ENCODE measurements at places on chromosomes 7 and 10. TPM values are rescaled to one million over a fixed set of nuclear protein-coding genes. Genes with fewer than 3 reads are reported as not detected.

DNA sequence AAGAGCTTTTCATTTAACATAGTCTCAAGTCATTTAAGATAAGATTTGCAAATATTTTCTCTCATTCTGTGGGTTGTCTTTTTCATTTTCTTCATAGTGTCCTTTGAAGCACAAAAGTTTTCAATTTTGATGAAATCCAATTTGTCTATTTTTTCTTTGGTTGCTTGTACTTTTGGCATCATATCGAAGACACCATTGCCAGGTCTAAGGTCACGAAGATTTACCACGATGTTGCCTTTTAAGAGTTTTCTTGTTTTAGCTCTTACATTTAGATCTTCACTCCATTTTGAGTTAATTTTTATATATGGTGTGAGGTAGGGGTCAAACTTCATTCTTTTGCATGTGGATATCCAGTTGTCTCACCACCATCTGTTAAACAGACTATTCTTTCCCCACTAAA is 34.7 kb downstream of the TMEM270 start:
- no peaks in the 10 kb centered on the region for H3K36me3 ChIP-seq
- H3K27me3 ChIP-seq: no peaks in the 10 kb centered on the region
- no peak for DNase-seq
- H3K4me1 ChIP-seq: no peaks in the 10 kb centered on the region
- no peak overlapping the region for H3K4me3 ChIP-seq
- peak overlapping the region; percentile 3 for H3K27ac ChIP-seq

PIK3CG gene
- 2.4 TPM for total RNA-seq

DNA sequence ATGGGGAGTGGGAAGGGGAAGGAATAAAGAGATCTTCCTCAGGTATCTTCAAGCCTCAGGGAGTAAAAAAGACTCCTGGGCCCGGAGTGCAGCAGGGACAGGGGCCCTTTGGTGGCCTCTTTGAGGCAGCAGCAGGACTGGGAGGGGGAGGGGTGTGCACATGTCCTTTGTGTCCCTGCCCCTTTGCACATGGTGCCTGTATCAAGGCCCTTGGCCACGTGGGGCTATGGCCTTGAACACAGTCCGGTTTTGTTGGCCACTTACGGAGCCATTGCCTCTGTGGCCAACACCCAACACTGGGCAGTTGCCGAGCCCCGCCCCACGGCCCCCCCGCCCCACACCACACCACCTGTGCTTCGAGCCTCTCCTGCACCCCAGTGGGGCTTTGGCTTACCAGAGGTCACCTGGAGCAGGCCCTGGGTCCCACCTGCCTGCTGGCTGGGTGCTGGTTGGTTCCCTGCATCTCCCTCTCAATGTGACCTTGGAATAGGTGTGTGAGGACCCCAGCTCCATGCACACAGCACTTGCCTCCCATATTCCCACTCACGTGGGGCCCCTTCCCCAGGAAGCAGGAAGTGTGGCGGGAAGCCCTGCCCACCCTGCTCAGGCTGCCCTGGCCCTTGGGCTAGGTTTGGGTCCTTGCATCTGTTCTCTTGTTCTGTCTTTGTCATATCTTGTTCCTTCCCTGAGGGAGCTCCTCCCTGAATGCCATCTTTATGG is 5.4 kb downstream of the SAP25 start:
- H3K27me3 ChIP-seq: no peaks in the 10 kb centered on the region
- H3K36me3 ChIP-seq: no peaks in the 10 kb centered on the region
- no peak overlapping the region for H3K4me3 ChIP-seq
- H3K4me1 ChIP-seq: peaks cover 12% of the 10 kb centered on the region

GRCh38 chr10:76251841-76252671 is 820.6 kb downstream of the LRMDA start:
- no peaks in the 10 kb centered on the region for H3K4me1 ChIP-seq
- no peaks in the 10 kb centered on the region for H3K27me3 ChIP-seq
- H3K4me3 ChIP-seq: no peak overlapping the region
- H3K36me3 ChIP-seq: no peaks in the 10 kb centered on the region

DNA sequence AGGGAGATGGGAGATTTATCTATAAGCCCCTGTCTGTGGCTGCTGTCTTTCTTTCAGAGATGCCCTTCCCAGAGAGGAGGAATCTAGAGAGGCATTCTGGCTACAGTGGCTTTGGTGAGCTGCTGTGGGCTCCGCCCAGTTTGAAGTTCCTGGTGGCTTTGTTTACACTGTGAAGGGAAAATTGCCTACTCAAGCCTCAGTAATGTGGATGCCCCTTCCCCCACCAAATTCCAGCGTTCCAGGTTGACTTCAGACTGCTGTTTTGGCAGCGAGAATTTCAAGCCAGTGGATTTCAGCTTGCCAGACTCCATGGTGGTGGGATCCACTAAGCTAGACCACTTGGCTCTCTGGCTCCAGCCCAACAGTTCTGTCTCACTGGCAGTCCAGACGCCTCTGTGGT is 951.6 kb downstream of the CCSER2 start:
- DNase-seq: peak; percentile 85
- H3K27me3 ChIP-seq: no peaks in the 10 kb centered on the region
- no peak overlapping the region for H3K4me3 ChIP-seq
- no peaks in the 10 kb centered on the region for H3K36me3 ChIP-seq
- H3K4me1 ChIP-seq: peaks cover 14% of the 10 kb centered on the region

DNA sequence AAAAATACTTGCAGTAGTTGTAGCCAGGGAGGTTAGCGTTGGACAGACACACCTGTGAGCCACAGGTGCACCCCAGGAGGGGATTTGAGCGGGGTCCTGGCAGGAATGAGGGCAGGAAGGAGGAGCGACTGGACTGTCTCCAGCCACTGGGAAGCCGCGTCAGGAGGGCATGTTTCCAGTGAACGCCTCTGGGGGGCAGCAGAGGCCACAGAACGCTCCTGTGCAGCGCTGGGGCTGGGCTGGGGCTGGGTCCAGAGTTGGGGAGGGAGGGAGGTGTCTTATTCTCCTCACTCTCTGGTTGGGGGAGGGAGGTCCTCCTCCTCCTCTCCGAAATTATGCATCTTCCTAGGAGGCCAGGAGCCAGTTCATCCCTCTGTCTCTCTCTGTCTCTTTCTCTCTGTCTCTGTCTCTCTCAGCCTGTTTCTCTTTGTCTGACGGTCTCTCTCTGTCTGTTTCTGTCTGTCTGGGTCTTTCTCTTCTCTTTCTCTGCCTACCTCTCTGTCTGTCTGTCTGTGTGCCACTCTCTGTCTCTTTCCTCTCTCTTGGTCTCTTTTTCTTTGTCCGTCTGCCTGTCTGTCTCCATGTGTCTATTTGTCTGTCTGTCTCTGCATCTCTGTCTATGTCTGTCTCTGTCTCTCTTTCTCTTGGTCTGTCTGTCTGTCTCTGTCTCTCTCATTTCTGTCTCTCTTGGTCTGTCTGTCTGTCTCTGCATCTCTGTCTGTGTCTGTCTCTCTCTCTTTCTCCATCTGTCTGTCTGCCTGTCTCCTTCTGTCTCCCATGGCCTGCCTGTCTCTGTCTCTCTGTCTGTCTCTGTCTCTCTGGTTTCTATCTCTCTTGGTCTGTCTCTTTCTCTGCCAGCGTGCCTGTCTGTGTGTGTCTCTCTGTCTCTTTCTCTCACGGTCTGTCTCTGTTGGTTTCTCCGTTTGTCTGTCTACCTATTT is 9.9 kb upstream of the PSMG3 start:
- H3K27me3 ChIP-seq: no peaks in the 10 kb centered on the region
- H3K36me3 ChIP-seq: no peaks in the 10 kb centered on the region
- H3K4me1 ChIP-seq: peaks cover 3% of the 10 kb centered on the region

DNA sequence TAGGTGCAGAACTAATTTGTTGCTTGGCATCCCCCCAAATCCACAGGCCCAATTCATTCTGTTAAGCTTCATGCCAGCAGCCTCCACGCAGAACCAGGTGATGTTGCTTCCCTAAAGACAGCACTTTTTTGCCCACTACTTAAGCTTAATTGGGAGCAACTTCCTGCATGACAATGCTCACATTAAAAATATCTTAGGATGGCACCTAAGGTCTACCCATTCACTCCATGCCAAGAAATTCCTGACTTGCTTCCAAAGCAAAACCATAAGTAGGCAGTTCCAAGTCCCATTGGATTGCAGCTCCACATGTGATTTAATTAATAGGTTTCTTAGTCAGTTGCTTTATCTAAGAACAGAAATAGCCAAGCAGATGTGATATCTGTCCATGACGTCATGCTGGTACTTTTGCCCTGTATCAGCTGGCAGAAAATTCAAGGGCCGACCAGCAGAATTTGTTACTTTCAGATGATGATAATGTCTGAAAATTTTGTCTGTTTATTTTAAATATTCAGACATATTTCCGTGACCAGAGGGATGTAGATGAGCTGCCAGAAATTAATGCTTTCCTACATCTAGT is 325.5 kb downstream of the LHFPL3 start:
- H3K4me3 ChIP-seq: no peak overlapping the region
- no peaks in the 10 kb centered on the region for H3K27me3 ChIP-seq
- no peaks in the 10 kb centered on the region for H3K4me1 ChIP-seq
- no peaks in the 10 kb centered on the region for H3K36me3 ChIP-seq

SEC31B gene
- 4.2 TPM for total RNA-seq

DNA sequence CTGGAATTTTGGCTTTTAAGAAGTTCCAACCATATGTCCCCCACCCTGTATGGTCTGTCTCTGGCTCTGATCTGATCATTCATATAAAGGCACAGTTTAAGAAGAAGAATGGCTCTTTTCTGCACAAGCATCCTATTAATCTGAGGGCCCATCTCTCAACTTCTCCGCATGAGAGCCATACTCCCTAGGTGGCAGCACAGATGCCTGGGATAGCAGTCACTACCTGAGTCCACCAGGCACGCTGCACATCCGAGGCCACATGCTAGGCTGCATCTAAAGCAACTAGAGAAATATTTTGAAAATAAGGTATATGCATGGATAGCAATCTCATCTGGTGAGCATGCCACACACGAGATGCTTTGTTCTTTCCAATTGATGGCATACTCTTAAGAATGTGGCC is 565.5 kb downstream of the PARD3 start:
- peaks cover 8% of the 10 kb centered on the region for H3K4me1 ChIP-seq
- H3K27ac ChIP-seq: no peak overlapping the region
- no peak overlapping the region for H3K4me3 ChIP-seq
- H3K27me3 ChIP-seq: no peaks in the 10 kb centered on the region

FAM20C gene
- total RNA-seq: 21.9 TPM

URGCP gene
- total RNA-seq: 38.0 TPM

GRCh38 chr7:47438411-47439029 is 143.4 kb downstream of the TNS3 start:
- H3K4me3 ChIP-seq: no peak overlapping the region
- H3K27me3 ChIP-seq: no peaks in the 10 kb centered on the region
- H3K4me1 ChIP-seq: no peaks in the 10 kb centered on the region
- H3K27ac ChIP-seq: no peak overlapping the region

DNA sequence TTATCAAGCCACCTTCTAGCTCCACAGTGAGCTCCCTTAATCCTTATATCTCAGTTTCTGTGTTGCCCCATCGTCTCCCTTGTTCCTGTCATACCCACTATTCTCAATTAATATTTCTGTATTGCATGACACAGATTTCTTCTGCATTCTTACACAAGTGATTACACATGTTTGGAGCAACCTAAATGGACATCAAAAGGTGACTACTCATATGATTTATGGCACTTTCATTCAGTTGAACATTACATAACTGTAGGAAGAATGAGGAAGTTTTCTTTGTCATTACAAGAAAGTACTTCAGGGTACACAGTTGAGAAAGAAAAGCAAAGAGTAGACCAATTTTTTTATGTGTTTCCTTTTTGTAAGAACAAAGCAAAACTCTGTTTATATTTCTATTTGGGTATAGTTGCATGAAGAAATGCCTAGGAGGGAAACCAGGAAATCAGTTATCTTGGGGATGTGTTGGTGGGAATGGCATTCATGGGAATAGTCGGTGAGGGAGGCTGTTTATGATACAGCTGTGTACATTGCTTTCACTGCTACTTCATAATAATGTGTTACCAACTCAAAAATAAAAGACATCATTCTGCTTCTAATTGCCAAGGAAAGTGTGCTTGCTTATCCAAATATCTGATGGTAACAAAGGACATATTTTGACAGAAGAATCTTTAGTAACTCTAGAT is 23.6 kb upstream of the PRSS37 start:
- no peaks in the 10 kb centered on the region for H3K27me3 ChIP-seq
- no peak for DNase-seq
- no peak overlapping the region for H3K4me3 ChIP-seq
- H3K36me3 ChIP-seq: no peaks in the 10 kb centered on the region
- peaks cover 5% of the 10 kb centered on the region for H3K4me1 ChIP-seq
- H3K27ac ChIP-seq: no peak overlapping the region

MDFIC gene
- 61.2 TPM for total RNA-seq

ASIC3 gene
- 2.6 TPM for total RNA-seq

RHOBTB1 gene
- total RNA-seq: 7.7 TPM

GRCh38 chr7:157831143-157831905 is 494.5 kb downstream of the DNAJB6 start:
- no peak for DNase-seq
- no peak overlapping the region for H3K4me3 ChIP-seq
- no peaks in the 10 kb centered on the region for H3K36me3 ChIP-seq

SEC23IP gene
- 32.2 TPM for total RNA-seq

GRCh38 chr10:119602241-119603095 is 5.7 kb upstream of the TIAL1 start:
- no peak for DNase-seq
- H3K27ac ChIP-seq: no peak overlapping the region
- no peaks in the 10 kb centered on the region for H3K4me1 ChIP-seq
- no peaks in the 10 kb centered on the region for H3K36me3 ChIP-seq
- H3K4me3 ChIP-seq: no peak overlapping the region
- no peaks in the 10 kb centered on the region for H3K27me3 ChIP-seq

DNA sequence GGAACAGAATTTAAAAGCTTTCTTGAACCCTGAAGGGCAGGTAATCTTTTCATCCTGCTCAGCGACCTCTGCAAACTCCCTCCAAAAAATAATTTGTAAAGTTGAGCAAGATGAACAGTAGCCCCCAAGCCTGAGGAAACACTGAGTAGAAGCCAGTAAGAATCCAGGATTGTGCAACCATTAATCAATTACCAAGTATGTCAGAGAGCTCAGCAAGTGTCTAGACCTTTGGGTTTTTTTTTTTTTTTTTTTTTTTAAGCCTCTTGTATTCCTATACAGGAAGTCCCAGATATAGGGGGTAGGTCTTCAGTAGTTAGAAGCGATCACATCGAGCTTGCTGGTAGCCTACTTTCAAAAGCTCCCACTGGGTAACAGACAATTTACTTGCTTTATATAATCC is 155.2 kb downstream of the DGKI start:
- H3K36me3 ChIP-seq: no peaks in the 10 kb centered on the region
- DNase-seq: no peak
- no peak overlapping the region for H3K4me3 ChIP-seq
- no peaks in the 10 kb centered on the region for H3K27me3 ChIP-seq
- no peak overlapping the region for H3K27ac ChIP-seq

PRLHR gene
- total RNA-seq: not detected

GRCh38 chr10:125217990-125218675 is 57.8 kb upstream of the CTBP2 start:
- no peak for DNase-seq
- no peaks in the 10 kb centered on the region for H3K27me3 ChIP-seq
- H3K36me3 ChIP-seq: no peaks in the 10 kb centered on the region
- H3K4me3 ChIP-seq: no peak overlapping the region
- no peaks in the 10 kb centered on the region for H3K4me1 ChIP-seq

DNA sequence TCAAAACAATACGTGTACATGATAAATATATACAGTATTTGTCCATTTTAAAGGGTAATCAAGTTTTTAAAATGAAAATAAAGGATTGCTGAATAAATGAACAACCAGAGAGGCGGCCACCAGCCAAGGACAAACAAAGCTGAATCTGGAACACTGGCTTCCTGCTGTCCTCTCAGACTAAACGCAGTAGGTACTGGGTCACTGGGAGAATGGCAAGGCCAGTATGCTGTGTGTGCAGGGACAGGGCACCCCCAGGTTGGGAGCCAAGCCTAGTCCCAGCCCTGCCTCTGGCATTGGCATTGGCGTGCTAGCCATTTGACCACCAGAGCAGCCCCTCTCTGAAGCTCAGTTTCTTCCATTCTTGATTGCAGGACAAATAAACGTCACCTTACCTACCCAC is 33.8 kb downstream of the DLG5 start:
- H3K27ac ChIP-seq: peak overlapping the region; percentile 61
- no peak for DNase-seq
- H3K27me3 ChIP-seq: no peaks in the 10 kb centered on the region
- peaks cover 66% of the 10 kb centered on the region for H3K4me1 ChIP-seq

BAMBI gene
- 0.92 TPM for total RNA-seq

ACTL6B gene
- total RNA-seq: 0.93 TPM
